ENCODE measurements at places on chromosomes 6 and 20.

- no peak for DNase-seq
These were observed 49.4 kb downstream of the ANKRD60 start for GRCh38 chr20:58179083-58179431.

DNA sequence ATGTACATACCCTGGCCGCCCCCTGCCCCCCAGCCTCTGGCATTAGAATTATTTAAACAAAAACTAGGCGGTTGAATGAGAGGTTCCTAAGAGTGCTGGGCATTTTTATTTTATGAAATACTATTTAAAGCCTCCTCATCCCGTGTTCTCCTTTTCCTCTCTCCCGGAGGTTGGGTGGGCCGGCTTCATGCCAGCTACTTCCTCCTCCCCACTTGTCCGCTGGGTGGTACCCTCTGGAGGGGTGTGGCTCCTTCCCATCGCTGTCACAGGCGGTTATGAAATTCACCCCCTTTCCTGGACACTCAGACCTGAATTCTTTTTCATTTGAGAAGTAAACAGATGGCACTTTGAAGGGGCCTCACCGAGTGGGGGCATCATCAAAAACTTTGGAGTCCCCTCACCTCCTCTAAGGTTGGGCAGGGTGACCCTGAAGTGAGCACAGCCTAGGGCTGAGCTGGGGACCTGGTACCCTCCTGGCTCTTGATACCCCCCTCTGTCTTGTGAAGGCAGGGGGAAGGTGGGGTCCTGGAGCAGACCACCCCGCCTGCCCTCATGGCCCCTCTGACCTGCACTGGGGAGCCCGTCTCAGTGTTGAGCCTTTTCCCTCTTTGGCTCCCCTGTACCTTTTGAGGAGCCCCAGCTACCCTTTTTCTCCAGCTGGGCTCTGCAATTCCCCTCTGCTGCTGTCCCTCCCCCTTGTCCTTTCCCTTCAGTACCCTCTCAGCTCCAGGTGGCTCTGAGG lies 7.6 kb downstream of the CDKN1A start:
- no peak for DNase-seq

DNA sequence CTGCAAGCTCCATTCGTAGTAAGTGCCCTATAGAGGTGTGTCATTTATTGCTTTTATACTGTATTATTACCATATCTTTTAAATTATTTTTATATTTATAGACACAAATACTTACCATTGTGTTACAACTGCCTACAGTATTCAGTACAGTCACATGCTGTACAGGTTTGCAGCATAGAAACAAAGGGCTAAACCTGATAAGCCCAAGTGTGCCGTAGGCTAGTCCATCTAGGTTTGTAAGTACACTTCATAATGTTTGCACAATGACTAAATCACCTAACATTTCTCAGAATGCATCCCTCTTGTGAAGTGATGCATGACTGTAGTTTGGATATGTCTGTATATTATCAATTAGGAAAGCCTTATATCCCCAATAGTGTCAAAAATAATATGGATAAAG lies 122.8 kb downstream of the CLVS2 start:
- DNase-seq, result no peak

DNA sequence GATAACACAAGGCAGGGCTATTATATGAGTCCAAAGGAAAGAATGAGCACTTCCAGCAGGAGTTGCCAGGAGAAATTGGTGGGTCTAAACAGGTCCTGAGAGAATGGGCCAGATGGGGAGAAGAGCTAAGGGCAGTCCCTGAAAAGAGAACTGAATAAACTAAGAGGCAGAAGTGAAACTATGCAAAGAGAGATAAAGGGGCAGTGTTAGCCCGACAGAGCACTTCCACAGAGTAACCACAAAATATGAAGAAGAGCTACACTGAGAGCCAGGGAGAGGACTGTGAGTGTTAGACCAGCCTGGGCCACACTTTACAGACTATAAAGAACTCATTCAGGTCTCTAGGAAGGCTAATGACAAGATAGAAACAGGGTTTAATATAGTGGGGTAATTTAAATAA lies 43.8 kb downstream of the RALGAPA2 start:
- no peak for DNase-seq

DNA sequence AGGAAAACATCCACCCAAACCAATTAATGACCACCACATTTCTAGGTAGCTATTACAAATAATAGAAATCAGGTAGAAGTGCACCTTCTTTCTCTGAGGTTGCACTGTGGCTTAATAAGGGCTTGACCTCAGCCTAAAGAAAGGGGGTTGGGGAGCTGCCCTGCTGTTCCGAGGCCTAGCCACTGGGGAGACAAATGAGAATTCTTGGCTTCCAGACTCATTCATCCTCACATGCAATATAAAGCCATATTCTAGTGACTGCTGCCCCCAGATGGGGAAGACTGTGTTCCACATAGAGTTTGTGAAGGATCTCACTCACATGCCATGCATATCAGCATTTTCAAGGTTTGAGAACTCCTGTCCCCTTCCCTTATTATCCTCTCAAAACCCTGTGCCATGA lies 22.9 kb downstream of the SAYSD1 start:
- no peak for DNase-seq

DNA sequence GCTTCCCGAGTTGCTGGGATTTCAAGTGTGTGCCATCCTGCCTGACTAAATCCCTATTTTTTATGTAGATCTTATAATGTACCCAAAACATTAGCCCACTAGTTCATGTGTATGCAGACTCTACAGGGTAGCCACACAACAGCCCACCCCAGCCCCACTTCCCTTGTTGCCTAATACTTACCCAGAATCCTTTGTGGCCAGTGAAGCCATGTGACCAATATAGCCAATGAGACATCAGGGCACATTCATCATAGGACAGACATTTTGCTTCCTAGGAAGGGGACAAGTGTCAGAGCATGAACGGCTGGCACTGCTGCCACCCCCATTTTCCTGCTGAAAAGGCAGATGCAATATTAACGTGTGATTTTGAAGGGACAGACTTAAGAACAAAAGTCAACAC lies 36.0 kb upstream of the TCP11 start:
- no peak for DNase-seq
